Inflammatory macrophage (primary cell): ENCODE measurements at places on chromosomes 13 and 19.
A peak's percentile ranks its signal among the peaks of the same experiment; 100 is the strongest.

GRCh38 chr19:46515879-46516350, 20.2 kb upstream of the PNMA8B start:
- DNase-seq = peak; percentile 43

- DNase-seq = no peak
Observed at GRCh38 chr13:89980896-89981295, 1366.6 kb upstream of the MIR17HG start.

- peak; percentile 72 for DNase-seq
Observed at GRCh38 chr13:28475916-28476725, 18.8 kb downstream of the FLT1 start.

DNA sequence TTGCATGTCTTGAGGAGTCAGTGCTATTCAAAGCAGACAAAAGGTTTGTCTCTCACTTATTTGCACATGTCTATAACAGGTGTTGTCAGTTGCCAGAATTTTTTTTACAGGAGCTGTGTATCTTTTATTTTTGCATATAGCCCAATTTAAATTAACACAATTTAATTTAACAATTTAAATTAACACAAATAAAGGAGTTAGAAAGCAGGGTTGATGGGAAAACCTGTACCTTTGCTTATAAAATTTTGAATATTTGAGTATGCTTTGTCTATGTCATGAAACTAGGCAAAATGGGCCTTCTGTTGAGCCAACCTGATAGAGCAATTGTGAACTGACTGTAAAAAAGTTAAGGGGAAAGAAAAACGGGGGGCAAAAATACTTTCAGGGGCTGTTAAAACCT, 78.0 kb downstream of the MAP4K1 start:
- DNase-seq = no peak

- DNase-seq = no peak
Observed at GRCh38 chr13:40530961-40531360, 135.5 kb downstream of the FOXO1 start.

GRCh38 chr19:13031917-13032623, 36.8 kb downstream of the NFIX start:
- no peak for DNase-seq

- no peak for DNase-seq
Observed at GRCh38 chr13:98619556-98619955, 42.6 kb upstream of the STK24 start.

DNA sequence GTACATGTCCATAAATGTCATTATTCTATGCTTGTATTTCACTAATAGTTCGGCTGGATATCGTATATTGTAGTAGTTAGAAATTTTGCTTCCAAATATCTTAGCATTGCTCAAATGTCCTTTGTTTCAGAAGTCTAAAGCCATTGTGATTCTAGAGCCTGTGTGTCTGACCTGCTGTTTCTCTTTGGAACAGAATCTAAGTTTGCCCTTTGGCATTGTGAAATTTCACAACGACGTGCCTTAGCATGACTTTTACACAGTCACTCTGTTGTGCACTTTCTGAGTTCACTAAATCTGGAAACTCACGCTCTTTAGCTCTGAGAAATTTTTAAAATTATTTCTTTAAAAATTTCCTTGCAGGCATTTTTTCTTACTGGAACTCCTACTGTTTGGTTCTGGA, 152.2 kb downstream of the TBC1D4 start:
- DNase-seq = peak; percentile 27

- no peak for DNase-seq
Observed at GRCh38 chr13:110414931-110415330, 107.8 kb downstream of the COL4A2 start.

- no peak for DNase-seq
Observed at GRCh38 chr13:32940601-32941000, 75.6 kb upstream of the KL start.

DNA sequence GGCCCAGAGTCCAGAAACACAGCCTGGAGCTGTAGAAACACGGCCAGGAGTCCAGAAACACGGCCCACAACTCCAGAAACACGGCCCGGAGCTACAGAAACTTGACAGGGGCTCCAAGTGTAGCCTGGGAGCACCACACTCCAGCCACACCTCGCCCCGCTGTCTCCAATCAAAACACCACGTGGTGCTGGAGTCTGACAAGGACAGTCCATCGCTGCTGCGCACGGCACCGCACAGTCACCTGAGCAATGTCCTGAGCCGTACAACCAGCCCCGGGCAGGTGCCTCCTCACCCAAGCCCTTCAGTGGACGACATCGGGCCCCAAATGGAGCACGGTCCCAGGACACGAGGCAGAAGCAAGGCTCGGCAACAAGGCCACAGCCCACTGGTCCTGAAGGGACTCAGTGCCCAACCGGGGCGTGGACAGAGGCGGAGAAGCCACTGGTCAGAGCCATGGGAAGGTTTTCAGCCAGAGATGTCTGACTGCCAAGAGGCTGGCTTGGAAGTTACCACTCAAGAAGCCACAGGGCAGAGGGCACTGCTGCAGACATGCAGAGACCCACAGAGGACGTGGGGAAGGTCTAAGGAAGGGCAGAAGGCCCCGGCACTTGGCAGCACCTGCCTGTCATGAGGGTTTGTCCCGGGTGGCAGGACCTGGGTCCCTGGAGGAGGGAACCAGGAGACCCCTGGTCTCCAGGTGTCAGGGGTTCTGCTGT, 19.7 kb upstream of the PLPP2 start:
- DNase-seq = no peak

DNA sequence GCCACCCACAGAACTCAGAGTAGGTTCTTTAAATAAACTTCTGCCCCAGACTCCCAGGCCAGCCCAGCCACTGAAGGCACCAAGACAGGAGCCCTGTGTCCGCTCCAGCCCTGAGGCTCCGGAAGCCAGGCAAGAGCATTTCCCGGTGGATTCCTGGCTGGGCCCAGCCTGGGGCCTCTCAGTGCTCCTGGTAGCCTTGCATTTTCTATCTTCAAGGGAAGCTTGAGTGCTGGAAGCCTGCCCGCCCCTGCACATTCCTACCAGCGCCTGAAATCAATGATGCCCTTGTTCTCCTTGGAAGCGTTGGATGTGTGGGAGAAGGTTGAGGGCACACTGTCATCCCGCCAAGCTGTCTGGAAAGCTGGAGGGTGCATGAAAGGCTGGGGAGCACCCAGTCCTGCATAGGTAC, 70.3 kb downstream of the ALOX5AP start:
- no peak for DNase-seq

GRCh38 chr13:45199711-45200110, 1.1 kb downstream of the KCTD4 start:
- DNase-seq = no peak

- DNase-seq = peak; percentile 75
Observed at GRCh38 chr13:45055902-45056648, 64.2 kb upstream of the GTF2F2 start.

GRCh38 chr13:65343898-65344663, 1886.1 kb downstream of the PCDH9 start:
- no peak for DNase-seq

DNA sequence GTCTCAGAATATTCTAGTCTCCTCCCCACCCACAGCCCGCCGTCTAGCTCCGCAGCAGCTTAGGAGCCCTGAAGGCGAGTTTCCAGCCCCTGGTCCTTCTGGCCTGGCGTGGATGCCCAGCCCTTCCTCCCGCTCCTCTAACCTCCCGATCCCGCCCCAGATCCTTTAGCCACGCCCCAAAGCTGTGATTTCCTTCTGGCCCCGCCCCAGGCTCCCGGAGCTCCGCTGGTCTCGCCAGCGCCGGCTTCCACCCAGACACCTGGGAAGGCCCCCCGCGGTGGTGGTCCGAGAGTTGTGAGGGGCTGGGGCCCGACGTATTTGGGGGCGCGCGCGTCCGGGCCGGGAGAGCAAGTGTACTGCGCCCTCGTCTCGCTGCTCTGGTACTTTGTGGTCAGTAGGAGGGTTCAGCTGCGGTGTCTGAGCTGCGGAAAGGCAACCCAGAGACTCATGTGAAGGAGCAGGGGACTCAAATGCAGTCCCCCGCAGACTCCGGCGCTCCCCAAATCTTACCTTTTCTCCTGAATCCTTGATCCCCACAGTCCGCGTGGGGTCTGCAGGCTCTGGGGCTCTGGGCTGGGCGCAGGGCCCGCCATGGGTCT, at the start of gene CGB7:
Gene CGB7, minus strand, starts transcription at position 114 of the 599 bp plus-strand sequence. CDS start 2,374 bp downstream, outside the sequence.
- peak; percentile 39 for DNase-seq

DNA sequence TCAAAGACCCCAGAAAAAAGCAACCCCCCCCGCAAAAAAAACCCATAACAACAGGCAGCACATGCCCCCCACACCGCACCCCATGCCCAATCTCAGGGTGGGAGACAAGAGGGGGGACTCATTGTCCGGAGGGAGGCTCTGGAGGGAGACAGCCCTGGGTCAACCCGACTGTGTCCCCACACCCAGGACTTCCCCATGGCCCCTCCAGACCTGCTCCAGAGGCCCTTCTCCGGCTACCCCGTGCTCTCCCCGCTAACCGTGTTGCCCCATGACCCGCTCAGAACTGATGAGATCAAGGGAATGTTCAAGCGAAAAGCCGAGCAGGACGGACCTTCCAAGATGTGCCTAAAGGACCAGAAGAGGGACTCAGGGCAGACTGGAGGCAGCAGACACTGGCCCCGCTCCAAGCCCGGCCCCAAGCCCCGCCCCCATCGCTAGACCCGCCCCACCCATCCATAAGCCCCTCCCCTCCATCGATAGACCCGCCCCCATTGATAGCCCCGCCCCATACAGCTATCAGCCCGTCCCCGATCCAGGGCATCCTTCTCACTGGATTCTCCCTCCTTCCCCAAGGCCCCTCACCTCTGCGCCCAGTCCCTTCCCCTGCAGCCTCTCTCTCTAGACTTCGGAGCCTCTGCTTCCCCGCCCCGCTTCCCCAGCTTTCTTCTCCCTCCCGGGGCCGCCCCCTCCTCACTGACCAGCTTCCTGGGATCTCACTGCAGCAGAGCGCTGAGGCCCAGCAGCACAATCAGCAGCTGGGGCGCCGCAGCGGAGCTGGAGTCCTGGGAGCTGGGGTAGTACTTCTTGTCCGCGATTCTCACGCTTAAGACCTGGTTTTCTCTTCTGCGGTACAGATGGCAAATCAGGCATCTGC, 2.2 kb downstream of the BST2 start:
- peak; percentile 18 for DNase-seq

DNA sequence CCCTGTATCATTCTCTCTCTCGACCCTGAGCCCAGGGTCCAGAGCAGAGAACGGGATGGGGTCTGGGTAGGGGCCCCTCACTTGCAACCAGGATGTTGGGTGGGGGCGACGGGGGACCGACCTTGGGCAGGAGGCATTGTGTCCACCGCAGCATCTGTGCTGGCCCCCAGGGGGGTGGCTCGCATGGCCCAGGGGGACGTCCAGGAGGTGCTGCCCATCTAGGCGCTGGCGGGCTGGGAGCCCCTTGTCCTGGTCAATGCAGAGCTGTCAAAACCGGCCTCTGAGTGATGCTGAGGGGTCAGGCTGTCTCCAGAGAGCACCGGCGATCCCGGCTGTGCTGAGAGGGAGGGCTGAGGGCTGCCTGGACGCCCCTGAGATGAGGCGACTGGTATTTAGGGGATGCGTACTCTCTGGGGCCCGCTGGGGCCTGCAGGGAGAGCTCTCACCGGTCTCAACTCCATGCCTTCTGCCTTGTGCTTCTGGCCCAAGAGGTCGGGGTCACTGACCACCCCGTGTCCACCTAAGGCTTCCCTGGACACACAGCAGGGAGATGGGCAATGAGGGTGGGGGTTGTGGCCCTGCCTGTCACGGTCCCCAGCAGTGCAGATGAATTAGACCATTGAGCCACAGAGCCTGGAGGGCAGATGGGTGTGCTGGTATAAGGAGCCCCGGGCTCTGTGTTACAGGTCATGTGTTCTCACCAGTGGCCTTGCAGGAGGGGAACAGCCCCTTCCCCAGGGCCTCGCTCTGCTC, 8.6 kb downstream of the RPS9 start:
- no peak for DNase-seq
